Bronchus fibroblast of lung (primary cell): ENCODE measurements at places on chromosomes 16 and 17. TPM values are rescaled to one million over a fixed set of nuclear protein-coding genes. Genes with fewer than 3 reads are reported as not detected.

USP43 gene
- 0.15 and 0.50 TPM in 2 replicates for total RNA-seq

SP6 gene
- total RNA-seq, result 0.15 and 0.34 TPM in 2 replicates

ALOX15B gene
- total RNA-seq, result under 0.01 TPM in 1 of 2 replicates, not detected in the other

CX3CL1 gene
- 0.17 TPM in 1 of 2 replicates, not detected in the other for total RNA-seq

KCNAB3 gene
- 0.67 and 1.2 TPM in 2 replicates for total RNA-seq

CORO6 gene
- 1.8 and 2.2 TPM in 2 replicates for total RNA-seq

HOXB13 gene
- not detected in 2 replicates for total RNA-seq

CMTM2 gene
- not detected in 2 replicates for total RNA-seq

PLD2 gene
- 12.1 and 14.3 TPM in 2 replicates for total RNA-seq

KRTAP2-1 gene
- total RNA-seq, result not detected in 2 replicates

HS3ST4 gene
- total RNA-seq, result not detected in 2 replicates

HS3ST3A1 gene
- 20.5 and 21.6 TPM in 2 replicates for total RNA-seq

YBX2 gene
- total RNA-seq, result 0.34 TPM in 1 of 2 replicates, not detected in the other

LRRC37A gene
- total RNA-seq, result 0.67 and 0.74 TPM in 2 replicates

TMC5 gene
- not detected in 2 replicates for total RNA-seq

NPIPA5 gene
- total RNA-seq, result 2.1 and 2.7 TPM in 2 replicates

PYY gene
- total RNA-seq, result 0.45 and 0.50 TPM in 2 replicates

UTS2R gene
- not detected in 2 replicates for total RNA-seq

POLR2C gene
- total RNA-seq, result 91.3 and 92.8 TPM in 2 replicates

FBRS gene
- 19.3 TPM in 2 replicates for total RNA-seq

ST6GALNAC2 gene
- total RNA-seq, result 0.67 and 1.8 TPM in 2 replicates

RTN4RL1 gene
- total RNA-seq, result 0.30 and 0.34 TPM in 2 replicates

SCARF1 gene
- total RNA-seq, result 0.30 and 1.0 TPM in 2 replicates

PDILT gene
- total RNA-seq, result not detected in 2 replicates

FA2H gene
- not detected in 2 replicates for total RNA-seq

EVPL gene
- not detected in 2 replicates for total RNA-seq

CTNS gene
- 18.7 and 19.9 TPM in 2 replicates for total RNA-seq

SPATA32 gene
- total RNA-seq, result not detected in 2 replicates

MYOCD gene
- total RNA-seq, result under 0.01 TPM in 2 replicates

OTOA gene
- under 0.01 and 0.17 TPM in 2 replicates for total RNA-seq

CTRB2 gene
- not detected in 2 replicates for total RNA-seq

GALR2 gene
- 0.17 TPM in 1 of 2 replicates, not detected in the other for total RNA-seq

TMEM204 gene
- 12.9 and 13.6 TPM in 2 replicates for total RNA-seq

ADGRG1 gene
- 1.8 TPM in 2 replicates for total RNA-seq

CSH1 gene
- total RNA-seq, result not detected in 2 replicates

ARHGDIG gene
- not detected in 2 replicates for total RNA-seq

CACNG4 gene
- not detected in 2 replicates for total RNA-seq

CLCN7 gene
- total RNA-seq, result 35.7 and 42.4 TPM in 2 replicates

AATK gene
- 0.15 and 0.17 TPM in 2 replicates for total RNA-seq

USP10 gene
- total RNA-seq, result 49.9 and 53.8 TPM in 2 replicates

PPY gene
- not detected in 2 replicates for total RNA-seq

IGF2BP1 gene
- 9.7 and 10.3 TPM in 2 replicates for total RNA-seq

KRTAP3-2 gene
- not detected in 2 replicates for total RNA-seq
